ENCODE measurements at places on chromosomes 16 and 17. TPM values are rescaled to one million over a fixed set of nuclear protein-coding genes. Genes with fewer than 3 reads are reported as not detected.

Gene WFDC1
- total RNA-seq: 4.3 TPM

Gene KRT9
- total RNA-seq: not detected

Gene ANKRD11
- 135 TPM for total RNA-seq

Gene CMTM2
- not detected for total RNA-seq

Gene DHRS7C
- 0.31 TPM for total RNA-seq

Gene EVPLL
- total RNA-seq: 0.22 TPM

Gene CCL7
- total RNA-seq: not detected

Gene ARL5C
- not detected for total RNA-seq

Gene SPATA22
- not detected for total RNA-seq

Gene METTL9
- 79.0 TPM for total RNA-seq

Gene GHDC
- total RNA-seq: 19.2 TPM

Gene TSPOAP1
- total RNA-seq: 6.1 TPM

Gene ZG16B
- 40.9 TPM for total RNA-seq

Gene CCL14
- 4.3 TPM for total RNA-seq

Gene HS3ST3B1
- 0.73 TPM for total RNA-seq

Gene SEC14L5
- 1.4 TPM for total RNA-seq

Gene TEKT3
- 0.64 TPM for total RNA-seq

Gene MYH3
- total RNA-seq: 1.6 TPM

Gene SOCS1
- total RNA-seq: 4.7 TPM

Gene MYH2
- not detected for total RNA-seq

Gene CD300A
- 7.9 TPM for total RNA-seq

Gene GAS7
- 22.9 TPM for total RNA-seq

Gene LPO
- total RNA-seq: not detected

Gene P2RX1
- total RNA-seq: 5.9 TPM

Gene LRRC46
- 0.42 TPM for total RNA-seq

Gene TMEM114
- total RNA-seq: not detected

Gene RAMP2
- total RNA-seq: 7.7 TPM

Gene HSF5
- total RNA-seq: not detected

Gene CES1
- total RNA-seq: 33.4 TPM

Gene TNP2
- not detected for total RNA-seq

Gene CCL16
- total RNA-seq: not detected

Gene HIGD1B
- not detected for total RNA-seq

Gene TLCD2
- total RNA-seq: 33.1 TPM
